ENCODE measurements at places on chromosomes 4 and X. TPM values are rescaled to one million over a fixed set of nuclear protein-coding genes. Genes with fewer than 3 reads are reported as not detected.
A peak's percentile ranks its signal among the peaks of the same experiment; 100 is the strongest.

DNA sequence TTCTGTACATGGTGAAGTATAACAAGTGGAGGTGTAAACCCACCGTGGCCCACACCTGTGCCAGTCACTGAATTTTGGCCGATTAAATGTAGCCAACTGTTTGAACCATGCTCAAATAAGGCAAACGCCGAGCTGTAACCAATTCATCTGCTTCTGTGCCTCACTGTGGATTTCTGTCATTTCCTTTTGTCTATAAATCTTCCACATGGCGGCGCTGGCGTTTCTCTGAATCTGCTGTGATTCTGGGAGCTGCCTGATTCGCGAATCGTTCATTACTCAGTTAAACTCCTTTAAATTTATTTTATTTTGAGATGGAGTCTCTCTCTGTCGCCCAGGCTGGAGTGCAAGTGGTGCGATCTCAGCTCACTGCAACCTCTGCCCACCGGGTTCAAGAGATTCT lies 19.2 kb downstream of the SUPT20HL2 start:
- no peak overlapping the region for H3K4me3 ChIP-seq
- no peak overlapping the region for H3K27ac ChIP-seq
- H3K4me1 ChIP-seq = peaks cover 5% of the 10 kb centered on the region
- peak; percentile 22 for DNase-seq

The LEF1 gene
- 0.46 TPM for total RNA-seq

DNA sequence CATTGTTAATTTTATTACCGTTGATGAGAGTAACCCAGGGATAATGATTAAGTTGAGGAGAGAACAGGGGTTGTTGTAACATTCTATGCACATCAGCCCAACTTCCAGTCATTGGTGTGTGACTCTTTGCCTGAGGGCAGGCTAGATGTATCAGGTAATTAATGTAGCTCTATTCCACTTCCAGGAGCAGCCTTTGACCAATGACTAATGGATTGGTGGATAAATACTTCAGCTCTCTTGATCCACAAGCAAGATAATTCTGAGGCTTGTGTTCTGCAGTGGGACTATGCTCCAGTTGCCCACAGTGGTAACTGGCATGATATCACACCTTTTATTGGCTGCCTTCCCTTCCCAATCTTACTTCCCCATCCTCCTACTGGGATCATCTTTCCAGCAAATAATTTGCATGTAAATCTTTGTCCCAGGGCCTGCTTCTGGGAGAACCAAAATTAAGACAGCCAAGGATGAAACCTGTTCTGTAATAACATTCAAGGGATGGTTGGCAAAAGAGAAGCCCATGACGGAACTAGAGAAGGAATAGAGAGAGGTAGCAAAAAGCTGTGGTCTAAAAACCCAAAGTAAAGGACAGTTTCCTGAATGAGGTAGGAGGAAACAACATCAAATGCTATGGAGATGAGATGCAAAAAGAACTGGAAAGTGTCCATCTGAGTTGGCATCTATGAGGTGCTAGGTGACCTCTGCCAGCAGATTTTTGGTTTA lies 241.4 kb upstream of the RPS6KA3 start:
- H3K27me3 ChIP-seq = no peaks in the 10 kb centered on the region
- DNase-seq = no peak
- H3K4me1 ChIP-seq = peaks cover 17% of the 10 kb centered on the region
- no peak overlapping the region for H3K4me3 ChIP-seq
- no peaks in the 10 kb centered on the region for H3K36me3 ChIP-seq
- no peak overlapping the region for H3K27ac ChIP-seq

- no peak overlapping the region for H3K27ac ChIP-seq
- H3K27me3 ChIP-seq = no peaks in the 10 kb centered on the region
- H3K36me3 ChIP-seq = no peaks in the 10 kb centered on the region
- DNase-seq = no peak
- H3K4me3 ChIP-seq = no peak overlapping the region
Measured at GRCh38 chr4:142414366-142414990, 431.6 kb downstream of the INPP4B start.

The USP26 gene
- not detected for total RNA-seq

DNA sequence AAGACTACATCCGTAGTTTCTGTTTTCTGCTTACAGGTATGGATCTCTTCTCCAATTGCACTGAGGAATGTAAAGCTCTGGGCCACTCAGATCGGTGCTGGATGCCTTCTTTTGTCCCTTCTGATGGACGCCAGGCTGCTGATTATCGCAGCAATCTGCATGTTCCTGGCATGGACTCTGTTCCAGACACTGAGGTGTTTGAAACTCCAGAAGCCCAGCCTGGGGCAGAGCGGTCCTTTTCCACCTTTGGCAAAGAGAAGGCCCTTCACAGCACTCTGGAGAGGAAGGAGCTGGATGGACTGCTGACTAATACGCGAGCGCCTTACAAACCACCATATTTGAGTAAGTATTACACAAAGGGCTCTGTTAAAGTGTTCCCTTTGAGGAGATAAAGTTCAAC lies 13.8 kb downstream of the PCDH10 start:
- no peaks in the 10 kb centered on the region for H3K27me3 ChIP-seq
- no peak overlapping the region for H3K4me3 ChIP-seq
- H3K4me1 ChIP-seq = no peaks in the 10 kb centered on the region
- no peak overlapping the region for H3K27ac ChIP-seq

DNA sequence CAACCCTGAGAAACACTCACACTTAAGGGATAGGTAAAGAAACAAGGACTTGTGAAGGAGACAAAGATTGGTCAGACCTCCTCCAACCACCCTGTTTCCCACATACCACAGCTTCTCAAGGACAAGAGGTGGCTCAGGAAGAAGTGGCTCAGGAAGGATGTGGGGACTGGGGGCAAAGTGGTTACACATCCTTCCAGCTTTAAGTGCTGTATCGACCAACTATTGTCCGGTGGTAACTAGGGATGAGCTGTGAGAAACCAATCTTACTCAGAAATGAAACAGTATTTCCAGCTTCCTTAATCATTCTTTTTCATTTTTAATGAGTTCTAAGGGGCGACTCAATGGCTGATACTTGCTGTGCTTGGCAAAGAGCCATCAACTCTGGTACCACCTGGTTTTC lies 8.5 kb upstream of the LHFPL1 start:
- no peaks in the 10 kb centered on the region for H3K36me3 ChIP-seq
- no peaks in the 10 kb centered on the region for H3K27me3 ChIP-seq
- no peaks in the 10 kb centered on the region for H3K4me1 ChIP-seq
- no peak overlapping the region for H3K27ac ChIP-seq

Measured in endothelial cell of umbilical vein (primary cell).